Activated T-cell treated with anti-CD3 and anti-CD28 coated beads, Interleukin-2, amount 50 U/mL, for 72 hours (primary cell): ENCODE measurements at places on chromosomes 7 and 10. TPM values are rescaled to one million over a fixed set of nuclear protein-coding genes. Genes with fewer than 3 reads are reported as not detected.

DNA sequence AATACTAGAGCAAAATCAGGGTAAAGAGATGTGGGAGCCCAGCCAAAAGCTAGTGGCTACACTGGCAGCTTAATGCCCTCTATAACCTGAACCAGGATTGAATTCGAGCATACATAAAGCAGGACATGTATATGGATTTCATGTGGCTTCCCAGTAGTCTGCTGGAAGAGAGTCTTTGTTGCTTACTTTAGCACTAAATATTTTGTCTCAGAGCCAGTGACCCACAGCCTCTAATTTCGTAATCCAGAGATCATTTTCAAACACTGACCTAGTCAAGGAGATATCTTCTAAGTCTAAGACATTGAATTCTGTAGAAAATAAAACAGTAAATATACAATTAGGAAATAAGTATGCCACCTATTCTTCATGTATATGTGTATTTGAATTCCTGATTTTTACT is 64.2 kb upstream of the GNAI1 start:
- H3K4me3 ChIP-seq = no peak overlapping the region
- no peaks in the 10 kb centered on the region for H3K27me3 ChIP-seq
- H3K27ac ChIP-seq = no peak overlapping the region

NFE2L3 gene
- 22.2 TPM for total RNA-seq

SORBS1 gene
- total RNA-seq = 1.2 TPM

DNA sequence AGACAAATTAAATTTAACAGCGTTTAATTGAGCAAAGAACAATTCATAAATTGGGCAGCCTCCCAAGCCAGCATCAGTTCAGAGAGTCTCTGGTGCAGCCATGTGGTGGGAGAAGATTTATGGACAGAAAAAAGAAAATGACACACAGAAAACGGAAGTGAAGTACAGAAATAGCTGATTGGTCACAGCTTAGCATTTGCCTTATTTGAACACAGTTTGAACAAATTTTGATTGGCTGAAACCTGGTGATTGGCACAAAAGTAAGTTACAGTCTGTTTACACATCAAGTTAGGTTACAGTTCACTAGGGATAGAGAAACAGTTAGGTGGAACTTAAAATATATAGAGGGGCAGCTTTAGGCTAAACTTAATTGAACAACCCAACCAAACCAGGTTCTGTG is 720.1 kb downstream of the TYW1 start:
- no peaks in the 10 kb centered on the region for H3K4me1 ChIP-seq
- no peak for DNase-seq
- no peak overlapping the region for H3K27ac ChIP-seq
- no peaks in the 10 kb centered on the region for H3K36me3 ChIP-seq
- H3K4me3 ChIP-seq = no peak overlapping the region
- H3K27me3 ChIP-seq = no peaks in the 10 kb centered on the region

- peak; percentile 73 for DNase-seq
- H3K27ac ChIP-seq = peak overlapping the region; percentile 98
- H3K27me3 ChIP-seq = no peaks in the 10 kb centered on the region
Measured at GRCh38 chr10:130109796-130110245, 809 bp downstream of the C10orf143 start.

- H3K27me3 ChIP-seq = no peaks in the 10 kb centered on the region
- H3K4me1 ChIP-seq = no peaks in the 10 kb centered on the region
- H3K36me3 ChIP-seq = peaks cover 4% of the 10 kb centered on the region
- no peak overlapping the region for H3K4me3 ChIP-seq
Measured at GRCh38 chr7:19648791-19649190, 60.0 kb downstream of the POLR1F start.
